ENCODE measurements at places on chromosomes 12 and 14.

GRCh38 chr14:38960946-38961531, 142.0 kb downstream of the SEC23A start:
- no peak for DNase-seq

GRCh38 chr12:27869567-27869966, 89.5 kb upstream of the MANSC4 start:
- no peak for DNase-seq

DNA sequence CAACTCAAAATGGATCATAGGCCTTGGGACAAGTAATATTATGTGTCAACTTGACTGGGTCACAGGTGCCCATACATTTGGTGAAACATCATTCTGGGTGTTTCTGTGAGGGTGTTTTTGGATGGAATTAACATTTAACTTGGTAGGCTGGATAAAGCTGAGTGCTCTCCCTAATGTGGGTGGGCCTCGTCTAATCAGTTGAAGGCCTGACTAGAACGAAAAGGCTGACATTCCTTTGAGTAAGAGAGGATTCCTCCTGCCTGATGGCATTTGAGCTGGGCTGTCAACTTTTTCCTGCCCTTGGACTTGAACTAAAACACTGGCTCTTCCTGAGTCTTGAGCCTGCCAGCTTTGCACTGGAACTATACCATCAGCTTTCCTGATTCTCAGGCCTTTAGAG, 93.4 kb upstream of the ESRRB start:
- no peak for DNase-seq

GRCh38 chr14:51652168-51653078, 713 bp downstream of the FRMD6 start:
- peak; percentile 32 for DNase-seq

DNA sequence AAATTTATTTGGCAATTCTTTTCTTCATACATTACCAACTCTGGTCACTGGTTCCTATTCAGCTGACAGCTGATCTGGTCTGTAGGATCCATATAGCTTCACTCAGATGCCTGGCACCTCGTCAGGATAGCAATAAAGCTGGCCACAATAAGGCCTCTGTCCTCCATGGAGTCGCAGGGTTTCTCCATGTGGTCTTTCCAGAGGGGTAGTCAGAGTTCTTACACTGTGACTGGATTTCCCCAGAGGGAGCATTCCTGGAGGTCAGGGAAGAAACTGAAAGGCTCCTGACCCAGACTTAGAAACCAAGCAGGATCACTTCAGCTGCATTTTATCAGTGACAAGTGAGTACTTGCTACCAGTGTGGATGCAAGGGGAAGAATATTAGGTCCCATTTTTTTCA, 34.9 kb upstream of the SIX1 start:
- DNase-seq, result no peak

DNA sequence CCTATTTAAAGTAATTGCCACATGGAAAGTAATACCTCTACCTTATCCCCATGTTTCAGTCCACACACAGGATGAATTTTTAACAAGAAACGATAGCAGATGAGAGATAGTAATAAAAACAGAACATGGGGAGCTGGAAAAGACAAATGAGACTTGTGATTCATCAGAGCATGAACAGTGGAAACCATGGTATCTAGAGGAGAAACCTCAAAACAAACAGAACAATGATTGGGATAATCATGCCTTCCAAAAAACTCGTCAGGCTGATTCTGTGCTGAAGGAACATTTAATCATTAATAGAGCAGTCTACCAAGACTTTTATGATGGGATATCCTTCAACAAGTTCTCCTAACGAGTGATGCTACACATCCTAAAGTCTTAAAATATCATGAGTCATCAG, 1390.7 kb downstream of the FSCB start:
- no peak for DNase-seq

DNA sequence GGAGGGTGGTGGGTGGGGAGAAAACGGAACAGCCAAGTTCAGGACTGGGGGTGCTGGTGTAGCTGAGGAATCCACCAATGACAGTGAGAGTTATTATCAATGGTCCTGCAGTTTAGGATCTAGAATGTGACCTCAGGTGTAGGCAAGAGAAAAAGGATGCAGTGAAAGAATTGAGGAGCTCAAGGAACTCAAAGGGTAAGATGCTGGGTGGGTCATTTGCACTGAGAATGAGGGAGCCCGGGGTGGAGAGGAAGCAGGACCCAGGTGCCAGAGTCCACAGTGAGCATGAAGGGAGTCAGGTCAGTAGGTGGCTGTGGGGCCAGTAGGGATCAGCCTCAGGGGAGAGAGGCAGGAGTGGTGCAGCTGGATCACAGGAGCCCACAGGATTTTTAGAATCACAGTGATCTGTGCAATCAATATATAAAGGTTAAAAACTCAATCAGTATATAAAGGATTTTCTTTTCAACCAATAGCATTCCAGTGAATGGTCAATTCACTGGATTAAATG, 3.2 kb upstream of the KRT7 start:
- DNase-seq, result no peak

GRCh38 chr12:107631715-107632114, 53.9 kb upstream of the PWP1 start:
- DNase-seq, result no peak

DNA sequence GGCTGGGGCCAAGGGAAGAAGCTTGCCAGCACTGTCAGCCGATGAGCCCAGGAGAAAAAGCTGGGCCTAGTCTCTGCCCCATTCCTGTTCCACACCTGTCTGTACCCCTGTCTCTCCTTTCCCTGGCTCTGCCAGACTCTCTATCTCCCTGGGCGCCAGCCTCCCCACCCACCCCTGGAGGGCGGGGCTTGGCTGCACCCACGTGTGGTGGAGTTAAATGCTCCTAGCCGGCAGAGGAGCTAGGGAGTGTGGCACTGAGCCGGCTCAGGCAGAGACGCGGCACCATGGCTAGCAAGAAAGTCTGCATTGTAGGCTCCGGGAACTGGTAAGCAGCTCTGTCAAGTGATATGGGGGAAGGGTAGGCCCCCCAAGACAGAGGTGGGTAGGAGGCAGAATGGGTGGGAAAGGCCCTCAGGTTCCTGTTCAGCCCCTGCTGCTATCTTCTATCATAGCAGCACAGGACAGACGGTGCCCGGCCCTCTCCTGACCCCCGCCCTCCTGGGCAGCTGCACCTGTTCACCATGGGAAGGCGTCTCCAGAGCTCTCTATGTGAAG, at the start of gene GPD1:
GPD1 (plus strand) TSS at position 242 of the 555 bp plus-strand sequence; CDS start at position 285, 43 bp downstream.
- no peak for DNase-seq

DNA sequence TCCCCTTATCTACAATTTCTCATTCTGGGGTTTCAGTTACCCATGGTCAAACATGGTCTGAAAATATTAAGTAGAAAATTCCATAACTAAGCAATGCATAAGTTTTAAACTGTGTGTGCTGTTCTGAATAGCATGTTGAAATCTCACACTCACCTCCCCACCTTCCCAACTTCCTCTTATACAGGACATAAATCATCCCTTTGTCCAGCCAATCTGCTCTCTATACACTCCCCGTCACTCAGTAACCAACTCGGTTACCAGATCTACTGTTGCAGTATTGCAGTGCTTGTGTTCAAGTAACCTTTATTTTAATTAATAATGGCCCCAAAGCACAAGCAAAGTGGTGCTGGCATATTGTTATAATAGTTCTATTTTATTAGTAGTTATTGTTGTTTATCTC, 420.5 kb downstream of the GXYLT1 start:
- no peak for DNase-seq

- DNase-seq, result no peak
Observed at GRCh38 chr14:104285508-104285840, 147.1 kb downstream of the KIF26A start.

DNA sequence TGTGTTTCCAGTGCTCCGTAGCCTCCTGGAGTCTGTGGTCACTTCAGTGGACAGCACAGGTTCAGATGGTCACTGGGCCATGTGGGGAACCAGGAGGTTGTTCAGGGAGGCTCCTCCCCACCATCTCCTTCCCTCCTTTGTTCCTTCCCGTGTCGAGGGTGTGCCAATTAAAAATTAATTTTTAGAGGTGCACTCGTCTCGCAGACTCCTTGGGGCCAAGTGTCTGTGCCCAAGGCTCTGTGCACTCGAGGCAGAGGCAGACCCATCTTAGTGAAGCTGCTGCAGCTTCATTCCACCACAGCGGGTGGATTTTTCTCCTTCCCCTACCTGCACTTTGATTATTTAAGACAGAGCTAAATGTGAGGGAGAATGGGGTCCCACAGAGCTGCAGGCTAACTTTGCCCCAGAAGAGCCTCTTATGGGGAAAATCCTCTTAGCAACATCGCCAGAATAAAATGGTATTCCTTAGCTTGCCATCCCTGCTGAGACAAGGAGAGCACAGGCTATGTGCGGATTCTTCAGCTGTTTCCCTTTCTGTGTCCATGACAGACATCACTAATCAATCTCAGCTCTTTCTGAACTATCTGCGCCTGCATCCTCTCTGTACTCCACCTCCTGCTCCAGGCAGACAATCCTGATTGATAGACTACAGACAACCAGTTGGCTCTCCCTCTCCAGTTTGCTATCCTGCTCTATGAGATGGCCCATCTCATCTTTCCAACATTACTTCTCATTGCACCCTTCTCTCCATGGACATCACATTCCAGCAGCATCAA, 159.5 kb downstream of the VRK1 start:
- no peak for DNase-seq

- no peak for DNase-seq
Observed at GRCh38 chr12:5768581-5769196, 176.4 kb downstream of the ANO2 start.

DNA sequence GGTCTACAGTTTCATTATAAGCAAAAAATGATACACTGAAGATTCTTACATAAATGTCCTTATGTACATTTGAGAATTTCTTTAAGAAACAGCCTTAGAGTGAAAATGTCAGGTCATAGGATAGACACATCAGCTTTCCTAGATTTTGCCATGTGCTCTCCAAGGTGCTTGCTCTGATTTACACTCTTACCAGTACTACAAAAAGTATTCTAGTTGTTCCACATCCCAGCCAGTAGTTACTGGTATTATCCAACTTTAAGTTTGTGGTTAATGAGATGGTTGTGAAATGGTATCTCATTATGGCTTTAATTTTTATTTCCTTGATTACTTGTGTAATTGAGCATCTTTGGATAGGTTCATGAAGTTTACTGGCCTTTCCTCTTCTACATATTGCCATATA, 5.0 kb upstream of the LRRK2 start:
- no peak for DNase-seq

GRCh38 chr14:61089126-61089750, 108.2 kb downstream of the SLC38A6 start:
- no peak for DNase-seq

- DNase-seq, result peak; percentile 89
Observed at GRCh38 chr12:71266606-71267005, 108.8 kb upstream of the TSPAN8 start.

DNA sequence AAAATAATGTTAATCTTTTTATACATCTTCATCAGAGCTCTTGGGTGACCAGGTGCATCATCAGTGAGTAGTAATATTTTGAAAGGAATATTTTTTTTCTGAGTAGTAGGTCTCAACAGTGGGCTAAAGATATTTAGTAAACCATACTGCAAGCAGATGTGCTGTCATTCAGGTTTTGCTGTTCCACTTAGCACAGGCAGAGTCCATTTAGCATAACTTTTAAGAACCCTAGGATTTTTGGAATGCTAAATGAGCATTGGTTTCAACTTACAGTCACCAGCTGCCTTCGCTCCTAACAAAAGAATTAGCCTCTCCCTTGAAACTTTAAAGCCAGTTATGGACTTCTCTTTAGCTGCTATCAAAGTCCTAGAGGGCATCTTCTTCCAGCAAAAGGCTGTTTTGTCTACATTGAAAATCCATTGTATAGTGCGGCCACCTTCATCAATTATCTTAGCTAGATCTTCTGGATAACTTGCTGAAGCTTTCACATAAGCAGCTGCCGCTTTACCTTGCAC, 24.6 kb downstream of the RIMKLB start:
- DNase-seq, result no peak

DNA sequence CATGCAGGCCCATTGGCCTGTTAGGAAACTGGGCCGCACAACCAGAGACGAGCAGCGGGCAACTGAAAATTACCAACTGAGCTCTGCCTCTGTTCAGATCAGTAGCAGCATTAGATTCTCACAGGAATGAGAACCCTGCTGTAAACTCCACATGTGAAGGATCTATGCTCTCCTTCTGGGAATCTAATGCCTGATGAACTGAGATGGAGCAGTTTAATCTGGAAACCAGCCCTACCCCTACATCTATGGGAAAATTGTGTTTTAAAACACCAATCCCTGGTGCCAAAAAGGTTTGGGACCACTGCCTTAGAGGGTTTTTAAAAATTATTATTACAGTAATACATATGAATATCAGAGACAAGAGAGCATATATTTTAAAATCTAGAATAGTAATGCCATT, 1144.5 kb downstream of the FSCB start:
- no peak for DNase-seq

- DNase-seq, result no peak
Observed at GRCh38 chr14:79704041-79704807, 507.1 kb downstream of the DIO2 start.

DNA sequence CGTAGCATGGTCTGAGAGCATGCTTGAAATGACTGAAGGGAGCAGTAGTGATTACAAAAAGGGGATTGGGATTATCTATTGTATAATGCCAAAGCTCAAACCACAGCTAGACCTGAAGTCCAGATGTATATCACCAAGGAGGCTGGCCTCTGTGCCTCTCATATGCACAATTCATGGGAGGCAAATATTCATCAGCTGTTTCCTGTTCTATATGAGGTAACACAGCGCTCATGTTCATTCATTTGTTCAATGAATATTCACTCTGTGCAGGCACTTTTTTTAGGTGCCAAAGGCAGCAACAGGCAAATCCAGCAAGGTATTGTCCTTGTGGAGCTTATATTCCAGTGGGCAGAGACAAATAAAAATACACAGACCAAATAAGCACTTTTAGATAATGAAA, 39.0 kb downstream of the CRACR2A start:
- no peak for DNase-seq

GRCh38 chr14:23727566-23728335, 91.6 kb downstream of the DHRS2 start:
- no peak for DNase-seq

DNA sequence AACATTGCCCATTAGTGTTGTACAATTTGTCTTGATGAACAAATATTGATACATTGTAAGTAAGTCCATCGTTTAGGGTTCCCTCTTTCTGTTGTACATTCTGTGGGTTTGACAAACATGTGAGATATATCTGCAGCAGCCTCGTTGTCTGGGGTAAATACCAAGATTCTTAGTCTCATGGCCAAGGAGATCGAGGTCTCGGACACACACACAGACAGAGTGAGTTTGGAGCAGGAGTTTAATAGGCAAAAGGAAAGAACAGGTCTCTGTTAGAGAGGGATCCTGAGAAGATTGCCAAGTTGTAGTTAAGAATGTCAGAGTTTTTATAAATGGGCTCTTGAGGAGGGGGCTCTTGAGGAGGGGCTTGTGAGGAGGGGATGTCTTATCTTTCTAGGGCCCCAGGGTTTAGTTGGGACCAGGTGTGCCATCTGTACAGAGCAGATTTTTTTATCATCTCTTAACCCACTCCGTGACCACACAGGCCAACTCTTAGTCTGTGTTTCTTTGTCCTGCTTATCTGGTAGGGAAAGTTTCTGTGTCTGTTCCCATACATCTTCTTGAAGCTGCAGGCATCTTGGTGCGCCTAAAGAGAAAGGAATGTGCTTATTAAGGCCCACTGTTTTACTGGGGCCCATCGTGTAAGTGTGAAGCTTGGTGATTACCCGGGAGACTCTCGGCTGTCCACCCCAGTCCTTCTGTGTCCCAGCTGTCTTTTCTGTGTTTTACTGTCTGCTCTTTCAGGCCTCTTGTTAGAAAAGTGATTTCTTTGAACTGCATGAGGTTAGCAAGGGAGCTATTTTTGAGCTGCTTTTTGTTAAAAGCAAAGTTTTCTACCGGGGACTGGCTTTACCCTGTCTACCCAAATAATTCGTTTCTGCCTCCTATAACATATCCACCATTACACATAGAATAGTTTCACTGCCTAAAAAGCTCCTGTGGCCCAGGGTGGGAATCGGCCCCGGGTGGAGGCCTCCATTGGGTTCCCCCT, 22.4 kb upstream of the CLEC2D start:
- peak; percentile 26 for DNase-seq

Measured in skin of body (tissue), 3 donors.